ENCODE measurements at places on chromosomes 11 and 22.

GRCh38 chr22:27108425-27109114, 451.2 kb downstream of the MIAT start:
- ATAC-seq = no peak

DNA sequence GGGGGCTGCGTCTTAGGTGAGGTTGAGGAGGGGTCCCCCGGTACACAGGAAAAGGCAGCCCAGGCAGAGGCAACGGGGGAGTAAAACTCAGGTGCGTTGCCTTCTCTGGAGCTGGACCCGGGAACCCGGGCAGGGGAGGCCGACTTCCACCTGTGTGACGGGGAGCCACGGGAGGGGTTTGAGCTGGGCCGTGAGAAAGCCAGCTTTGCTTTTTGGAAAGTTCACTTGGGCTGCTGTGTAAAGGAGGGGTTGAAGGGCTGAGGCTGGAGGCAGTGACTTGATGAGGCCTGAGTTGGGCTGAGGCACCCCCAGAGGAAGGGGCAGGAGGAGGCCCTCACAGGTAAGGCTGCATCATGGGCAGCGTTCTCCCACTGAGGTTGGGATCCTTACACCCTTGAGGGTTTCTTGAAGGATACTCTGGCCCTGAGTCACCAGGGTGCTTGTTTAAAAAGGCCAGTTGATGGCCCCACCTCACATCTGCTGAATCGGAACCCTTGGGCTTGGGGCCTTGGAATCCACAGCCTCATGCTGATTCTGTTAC, 47.2 kb downstream of the CHRDL2 start:
- no peak for ATAC-seq

GRCh38 chr22:37924386-37925065, 18.4 kb downstream of the MICALL1 start:
- no peak for ATAC-seq

DNA sequence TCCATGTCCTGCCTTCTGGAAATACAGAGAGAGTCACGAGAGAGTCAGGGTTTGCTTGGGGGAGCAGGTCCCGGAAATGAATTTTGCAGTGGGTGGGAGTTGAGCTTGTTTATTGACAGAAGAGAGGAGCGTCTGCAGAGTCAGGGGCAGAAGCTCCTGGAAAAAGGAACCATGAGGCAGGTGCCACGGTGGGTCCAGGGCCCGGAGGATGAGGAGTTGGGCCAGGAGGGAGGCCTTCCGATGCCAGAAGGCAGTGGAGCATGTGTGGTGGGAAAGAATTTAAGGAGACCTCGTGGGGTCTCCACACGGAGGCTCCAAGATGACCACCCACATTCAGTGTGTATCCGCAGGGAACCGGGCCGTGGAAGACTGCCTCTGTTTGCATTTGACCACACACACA, 461.2 kb downstream of the BRD1 start:
- ATAC-seq = no peak

DNA sequence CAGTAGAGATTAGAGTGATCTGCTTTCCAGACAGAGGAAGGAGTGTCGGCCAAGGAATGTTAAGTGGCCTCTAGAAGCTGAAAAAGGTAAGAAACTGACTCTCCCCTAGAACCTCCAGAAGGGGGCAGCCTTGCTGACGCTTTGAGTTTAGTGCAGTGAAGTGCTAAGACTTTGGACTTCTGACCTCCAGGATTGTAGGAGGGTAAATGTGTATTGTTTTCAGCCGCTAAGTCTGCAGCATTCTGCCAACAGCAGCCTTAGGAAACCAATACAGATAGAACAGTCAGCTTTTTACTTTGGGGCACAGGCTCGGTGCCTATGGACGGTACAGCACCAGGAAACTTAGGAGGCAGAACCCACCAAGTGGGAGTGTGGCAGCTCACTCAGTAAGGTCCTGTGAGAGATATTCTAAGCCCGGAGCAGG, 3.6 kb upstream of the TBC1D22A start:
- no peak for ATAC-seq

DNA sequence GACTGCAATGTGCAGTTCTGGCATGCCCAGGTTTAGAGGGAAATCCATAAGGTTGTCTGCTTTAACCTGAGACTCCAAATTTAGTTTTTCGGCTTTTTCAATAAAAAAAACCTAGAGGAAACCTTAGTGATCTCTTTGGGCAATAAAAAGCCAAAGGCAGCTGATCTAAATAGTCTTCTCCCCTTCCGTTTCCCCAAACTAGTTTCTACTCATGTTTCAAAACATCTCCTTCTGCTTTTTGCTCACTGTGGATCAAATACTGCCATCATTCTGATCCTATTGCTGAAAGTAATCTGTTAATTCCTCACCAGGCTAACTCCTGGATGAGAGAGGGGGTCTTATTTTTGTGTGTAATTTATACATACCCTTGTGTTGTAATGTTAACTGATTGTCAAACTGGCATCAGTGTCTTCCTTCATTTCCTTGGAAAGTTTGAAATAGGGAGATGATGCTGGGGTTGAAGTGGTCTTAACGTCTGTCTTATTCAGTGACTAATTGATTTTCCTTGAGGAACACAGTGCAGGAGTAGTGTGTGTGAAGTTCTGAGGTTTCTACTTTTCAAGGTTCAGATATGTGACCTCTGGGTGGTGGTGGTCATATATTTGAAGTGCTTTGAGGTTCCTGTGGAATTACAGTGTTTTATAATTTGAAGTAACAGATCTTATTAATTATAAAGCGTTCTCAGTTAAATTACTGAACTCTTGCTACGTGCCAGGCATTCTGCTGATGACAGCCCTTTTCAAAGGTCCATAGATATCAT, 55.0 kb downstream of the ARHGAP42 start:
- peak; percentile 67 for ATAC-seq

- ATAC-seq = peak; percentile 53
Observed at GRCh38 chr11:115503083-115503885, 931 bp downstream of the CADM1 start.

DNA sequence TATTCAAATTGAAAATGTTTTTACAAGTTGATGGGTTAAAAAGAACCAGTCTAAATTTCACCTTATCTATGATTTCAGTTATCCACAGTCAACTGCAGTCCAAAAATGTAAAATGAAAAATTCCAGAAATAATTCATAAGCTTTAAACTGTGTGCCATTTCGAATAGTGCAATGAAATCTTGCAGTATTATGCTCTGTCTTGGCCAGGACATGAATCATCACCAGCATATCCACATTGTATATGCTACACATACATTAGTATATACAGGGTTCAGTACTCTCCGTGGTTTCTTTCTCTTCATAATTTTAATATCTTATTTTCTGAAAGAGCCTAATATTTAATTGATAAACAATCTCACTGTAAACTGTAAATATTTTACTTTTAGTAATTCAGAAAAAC, 45.9 kb downstream of the ARHGAP32 start:
- ATAC-seq = no peak

DNA sequence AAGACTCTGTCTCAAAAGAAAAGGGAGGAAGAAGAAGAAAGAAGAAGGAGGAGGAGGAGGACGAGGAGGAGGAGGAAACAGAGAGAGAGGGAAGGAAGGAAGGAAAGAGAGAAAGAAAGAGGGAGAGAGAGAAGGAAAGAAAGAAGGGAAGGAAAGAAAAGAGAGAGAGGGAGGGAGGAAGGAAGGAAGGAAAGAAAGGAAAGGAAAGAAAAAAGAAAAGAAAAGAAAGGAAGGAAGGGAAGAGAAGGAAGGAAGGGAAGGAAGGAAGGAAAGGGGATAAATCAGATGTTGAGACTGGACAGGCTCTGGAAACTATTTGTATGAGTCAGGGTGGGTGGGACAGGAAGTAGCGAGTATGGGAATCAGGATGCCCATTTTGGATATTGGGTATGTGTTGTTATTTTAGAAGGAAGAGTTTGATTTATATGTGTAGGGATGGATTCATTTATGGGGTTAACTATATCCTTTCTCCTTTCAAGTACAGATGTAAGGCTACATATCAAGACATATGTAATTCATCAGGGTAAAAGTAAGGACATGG, 6.0 kb upstream of the RPL3 start:
- ATAC-seq = no peak

DNA sequence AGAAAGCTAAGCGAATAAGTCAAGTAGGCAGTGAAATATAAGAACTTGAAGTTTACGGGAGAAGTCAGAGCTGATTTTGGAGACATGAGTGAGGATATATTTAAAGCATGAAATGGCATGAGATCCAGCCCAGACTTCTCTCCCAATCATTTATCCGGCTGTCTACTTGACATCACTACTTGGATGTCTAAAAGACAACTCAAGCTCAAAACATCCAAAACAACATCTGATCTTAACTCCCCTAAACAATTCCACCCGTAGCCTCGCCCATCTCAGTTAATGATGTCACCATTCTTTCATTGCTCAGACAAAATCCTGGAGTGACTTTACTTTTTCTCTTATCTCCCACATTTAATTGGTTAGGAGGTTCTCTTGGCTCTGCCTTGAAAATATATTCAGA, 44.5 kb downstream of the WEE1 start:
- no peak for ATAC-seq

Data from stimulated activated memory B cell treated with anti-CD40 and anti-IgM and Interleukin-4, amounts not matched to agents 10 μg/mL and 1 μg/mL and 100 μg/mL, for 72 hours (primary cell).